Effector memory CD8-positive, alpha-beta T cell (primary cell): ENCODE measurements at places on chromosomes 5 and 9.

GRCh38 chr5:139061856-139062255 lies 136.3 kb downstream of the SIL1 start:
- no peak for DNase-seq

DNA sequence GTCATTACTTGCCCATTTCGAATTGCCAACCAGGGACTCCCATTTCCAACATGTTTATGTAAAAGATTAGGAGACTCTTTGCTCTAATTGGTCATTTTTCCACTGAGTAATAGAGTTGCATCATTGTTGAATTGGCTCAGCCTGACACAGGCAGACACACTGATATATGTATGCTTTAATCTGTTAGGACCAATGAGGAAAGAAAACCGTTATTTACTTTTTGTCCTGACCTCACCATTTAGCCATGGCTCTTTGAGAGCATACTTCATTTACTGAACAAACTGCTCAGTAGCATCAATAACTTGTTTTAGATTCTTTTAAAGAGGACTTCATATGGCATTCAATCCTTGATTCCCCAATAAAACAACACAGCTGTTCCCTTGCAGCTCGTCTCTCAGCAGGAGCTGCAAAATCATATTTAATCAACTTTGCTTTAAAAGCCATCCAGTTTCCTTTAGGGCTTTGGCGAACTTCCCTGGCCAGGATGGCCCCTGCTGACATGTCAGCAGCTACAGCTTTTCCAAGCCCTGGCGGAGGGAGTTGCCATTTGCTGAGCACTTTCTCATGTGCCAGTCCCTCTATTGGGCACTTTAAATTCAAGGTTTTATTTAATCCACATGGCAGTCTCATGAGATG lies 251.5 kb upstream of the TNC start:
- DNase-seq: no peak

- DNase-seq: no peak
Measured at GRCh38 chr5:34682926-34683623, 26.9 kb downstream of the RAI14 start.

DNA sequence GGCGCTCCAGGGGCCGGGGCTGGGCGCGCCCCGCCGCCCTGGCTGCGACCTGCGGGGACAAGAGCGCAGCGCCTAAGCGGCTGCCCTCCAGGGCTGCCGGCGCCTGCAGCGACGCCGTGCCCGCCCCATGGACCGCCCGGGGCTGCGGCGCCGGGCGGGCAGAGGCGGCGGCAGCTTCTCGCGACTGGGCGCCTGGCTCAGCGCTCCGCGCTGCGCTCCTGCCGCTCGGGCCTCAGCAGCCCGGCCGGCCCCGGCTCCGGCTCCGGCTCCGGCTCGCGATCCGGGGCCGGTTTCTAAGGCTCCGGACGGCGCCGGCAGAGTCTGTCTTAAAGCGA lies at the start of gene PITX1:
Gene PITX1 (minus strand): TSS at position 328 of the 335 bp plus-strand sequence. CDS start 347 bp downstream, outside the sequence.
- no peak for DNase-seq

GRCh38 chr9:88975966-88976889 lies 15.0 kb upstream of the S1PR3 start:
- no peak for DNase-seq

- DNase-seq: no peak
Measured at GRCh38 chr5:77300451-77300850, 90.0 kb downstream of the PDE8B start.
